ENCODE measurements at places on chromosomes 13 and 19.

- peak; percentile 63 for DNase-seq
Observed at GRCh38 chr19:610801-611480, 21.3 kb downstream of the HCN2 start.

GRCh38 chr19:6772028-6772865 is at the start of gene VAV1:
VAV1 (plus strand) TSS chr19:6772708; CDS start chr19:6772808, 100 bp downstream.
- DNase-seq: peak; percentile 87

DNA sequence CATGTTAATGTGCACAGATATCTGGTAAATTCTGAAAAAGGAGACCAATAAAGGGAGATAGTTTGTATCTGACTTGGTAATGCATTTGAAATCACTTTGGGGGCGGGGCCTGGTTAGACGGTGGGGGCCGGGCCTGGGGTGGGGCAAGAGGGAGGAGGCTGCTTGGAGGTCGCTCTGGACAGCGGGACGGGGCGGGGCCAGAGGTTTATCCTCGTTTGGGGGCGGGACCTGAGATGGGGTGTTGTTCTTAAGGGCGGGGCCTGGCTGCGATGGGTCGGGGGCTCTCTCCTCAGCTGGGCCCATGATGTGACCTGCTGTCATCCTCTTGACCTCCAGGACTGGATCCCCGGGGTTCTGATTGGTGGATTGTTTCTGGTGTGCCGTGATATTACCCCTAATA is 4.9 kb upstream of the ZNF808 start:
- no peak for DNase-seq

- no peak for DNase-seq
Observed at GRCh38 chr13:33090755-33091414, 74.7 kb downstream of the KL start.

GRCh38 chr13:50467156-50468110 is 376.1 kb downstream of the DLEU7 start:
- no peak for DNase-seq

DNA sequence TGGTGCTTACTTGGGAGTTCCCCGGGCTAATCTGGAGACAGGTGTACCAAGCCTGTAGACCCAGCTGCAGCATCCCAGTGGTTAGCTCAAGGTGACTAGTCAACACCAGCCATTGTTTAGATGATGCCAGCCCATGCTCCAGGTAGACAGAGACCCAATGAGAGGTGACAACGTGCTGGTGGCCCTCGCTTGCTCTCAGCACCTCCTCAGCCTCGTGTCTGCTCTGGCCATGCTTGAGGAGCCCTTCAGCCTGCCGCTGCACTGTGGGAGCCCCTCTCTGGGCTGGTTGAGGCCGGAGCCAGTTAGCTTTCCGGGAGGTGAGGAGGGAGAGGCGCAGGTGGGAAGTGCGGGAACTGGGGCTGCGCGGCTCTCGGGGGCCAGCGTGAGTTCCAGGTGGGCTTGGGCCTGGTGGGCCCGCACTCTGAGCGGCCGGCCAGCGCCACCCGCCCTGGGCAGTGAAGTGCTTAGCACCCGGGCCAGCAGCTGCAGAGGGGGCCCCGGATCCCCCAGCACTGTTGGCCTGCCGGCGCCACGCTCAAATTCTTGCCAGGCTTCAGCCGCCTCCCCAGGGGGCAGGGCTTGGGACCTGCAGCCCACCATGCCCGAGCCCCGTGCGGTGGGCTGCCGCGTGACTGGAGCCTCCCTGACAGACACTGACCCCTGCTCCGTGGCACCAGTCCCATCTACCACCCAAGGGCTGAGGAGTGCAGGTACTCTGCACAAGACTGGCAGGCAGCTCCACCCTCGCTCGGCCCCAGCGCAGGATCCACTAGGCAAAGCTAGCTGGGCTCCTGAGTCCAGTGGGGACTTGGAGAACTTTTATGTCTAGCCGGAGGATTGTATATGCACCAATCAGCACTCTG is 85.9 kb upstream of the VSTM2B start:
- no peak for DNase-seq

DNA sequence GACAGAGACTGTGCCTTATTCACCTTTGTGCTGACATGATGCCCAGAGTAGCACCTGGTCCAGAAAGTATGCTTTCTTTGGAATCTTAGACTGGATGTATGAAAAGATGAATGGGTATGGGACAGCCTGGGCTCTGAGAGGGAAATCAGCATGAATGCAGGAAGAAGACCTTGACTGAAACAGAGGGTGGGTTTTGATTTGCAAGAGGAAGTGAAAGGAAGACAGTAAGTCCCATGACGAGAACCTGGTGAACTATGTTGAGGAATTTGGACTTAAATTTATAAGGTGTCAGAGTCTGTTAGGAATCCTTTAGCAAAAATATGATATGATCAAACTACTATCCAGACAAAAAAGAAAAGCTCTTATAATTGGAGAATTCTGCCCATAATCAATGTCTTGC is 301.9 kb downstream of the SPRY2 start:
- no peak for DNase-seq

DNA sequence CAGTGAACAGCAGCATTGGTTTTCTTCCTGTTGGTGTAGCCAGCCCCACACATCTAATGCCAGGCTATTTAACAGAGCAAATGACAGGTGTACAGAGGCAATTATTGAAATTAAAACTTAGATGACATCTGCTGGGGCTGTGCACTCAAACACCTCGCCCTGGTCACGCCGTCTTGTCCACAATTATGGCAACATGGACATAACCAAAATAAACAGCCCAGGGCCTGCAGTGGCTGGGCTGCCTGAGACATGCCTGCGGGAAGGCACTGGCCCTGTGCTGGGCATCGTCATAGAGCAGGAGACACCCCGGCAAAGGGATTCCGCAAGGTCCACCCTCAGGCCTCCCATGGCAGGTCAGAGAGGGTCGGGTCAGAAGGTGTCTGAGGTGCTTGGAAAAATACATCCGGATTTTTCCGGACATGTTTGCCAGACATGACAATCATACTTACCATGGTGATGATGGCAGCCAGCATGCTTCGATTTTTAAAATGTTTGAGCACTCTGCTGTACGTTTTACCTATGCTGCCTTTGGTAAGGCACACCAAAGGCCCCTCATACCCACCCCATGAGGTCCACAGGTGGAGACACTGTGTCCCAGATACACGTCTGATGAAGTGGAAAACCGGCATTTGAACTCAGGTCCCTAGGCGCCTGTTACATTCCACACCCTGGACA is 47.8 kb downstream of the TSHZ3 start:
- DNase-seq: no peak

DNA sequence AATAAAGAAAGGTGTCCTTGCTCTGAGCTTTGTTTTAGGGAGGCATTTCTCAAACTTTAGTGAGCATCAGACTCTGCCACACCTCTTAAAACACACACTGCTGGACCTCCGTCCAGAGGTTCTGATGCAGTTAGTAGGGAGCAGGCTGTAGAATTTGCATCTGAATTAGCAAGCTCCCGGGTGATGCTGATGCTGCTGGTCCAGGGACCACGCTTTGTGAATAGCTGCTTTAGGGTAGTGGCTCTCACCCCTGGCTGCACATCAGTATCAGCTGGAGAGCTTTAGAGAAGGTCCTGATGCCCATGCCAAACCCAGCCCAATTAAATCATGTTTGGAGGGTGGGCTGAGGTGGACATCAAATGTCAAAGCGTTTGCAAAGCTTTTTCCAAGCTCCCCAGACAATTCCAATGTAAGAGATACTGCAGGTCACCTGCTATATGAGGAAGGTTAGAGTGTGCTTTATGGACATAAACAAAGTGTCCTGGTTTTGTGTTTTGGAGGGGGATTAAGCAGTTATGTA is 3.6 kb downstream of the HTR2A start:
- DNase-seq: no peak

DNA sequence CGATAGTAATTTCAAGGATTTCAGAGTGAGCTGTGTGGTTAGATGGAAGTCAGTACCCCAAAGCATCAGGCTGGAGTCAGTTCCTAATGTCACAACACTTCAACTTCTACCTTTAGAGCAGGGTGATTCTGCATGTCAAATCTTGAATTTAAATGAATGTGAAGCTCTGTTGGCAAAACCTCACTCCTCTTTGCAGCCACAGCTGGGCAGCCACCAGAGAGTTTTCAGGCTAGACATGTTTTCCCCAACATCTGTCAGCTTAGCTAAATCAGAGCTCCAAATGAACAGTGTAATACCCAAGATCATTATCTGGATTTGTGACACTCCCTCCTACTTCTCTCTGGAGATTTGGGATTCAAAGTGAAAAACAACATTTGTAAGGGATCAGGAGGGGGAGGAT is 33.7 kb upstream of the OLFM4 start:
- DNase-seq: no peak

- no peak for DNase-seq
Observed at GRCh38 chr13:69935043-69935442, 172.6 kb upstream of the ATXN8OS start.

- DNase-seq: peak; percentile 27
Observed at GRCh38 chr19:11446652-11447301, 11.3 kb downstream of the PRKCSH start.

DNA sequence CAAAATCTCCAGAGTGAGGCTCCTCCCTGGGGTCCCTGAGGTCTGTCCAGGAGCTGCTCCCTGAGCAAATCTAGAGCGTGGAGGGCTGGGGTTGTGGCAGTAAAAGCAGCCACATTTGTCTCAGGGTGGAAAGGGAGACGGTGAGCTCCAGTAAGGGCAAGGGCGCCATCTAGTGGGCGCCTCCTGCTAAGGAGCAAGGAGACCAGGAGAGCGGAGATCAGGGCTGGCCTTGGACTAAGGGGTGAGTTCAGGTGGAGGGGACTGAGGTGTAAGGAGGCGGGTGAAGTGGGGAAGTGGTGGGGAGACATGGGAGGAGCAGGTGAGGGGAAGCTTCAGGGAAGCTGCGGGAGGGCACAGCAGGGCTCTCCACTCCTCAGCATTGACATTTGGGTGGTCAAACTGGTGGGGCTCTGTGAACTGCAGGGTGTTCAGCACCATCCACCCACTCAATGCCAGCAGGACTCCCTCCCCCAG is 5.3 kb upstream of the CEACAM21 start:
- DNase-seq: peak; percentile 85

- DNase-seq: no peak
Observed at GRCh38 chr13:21753117-21753729, 82.3 kb downstream of the FGF9 start.

DNA sequence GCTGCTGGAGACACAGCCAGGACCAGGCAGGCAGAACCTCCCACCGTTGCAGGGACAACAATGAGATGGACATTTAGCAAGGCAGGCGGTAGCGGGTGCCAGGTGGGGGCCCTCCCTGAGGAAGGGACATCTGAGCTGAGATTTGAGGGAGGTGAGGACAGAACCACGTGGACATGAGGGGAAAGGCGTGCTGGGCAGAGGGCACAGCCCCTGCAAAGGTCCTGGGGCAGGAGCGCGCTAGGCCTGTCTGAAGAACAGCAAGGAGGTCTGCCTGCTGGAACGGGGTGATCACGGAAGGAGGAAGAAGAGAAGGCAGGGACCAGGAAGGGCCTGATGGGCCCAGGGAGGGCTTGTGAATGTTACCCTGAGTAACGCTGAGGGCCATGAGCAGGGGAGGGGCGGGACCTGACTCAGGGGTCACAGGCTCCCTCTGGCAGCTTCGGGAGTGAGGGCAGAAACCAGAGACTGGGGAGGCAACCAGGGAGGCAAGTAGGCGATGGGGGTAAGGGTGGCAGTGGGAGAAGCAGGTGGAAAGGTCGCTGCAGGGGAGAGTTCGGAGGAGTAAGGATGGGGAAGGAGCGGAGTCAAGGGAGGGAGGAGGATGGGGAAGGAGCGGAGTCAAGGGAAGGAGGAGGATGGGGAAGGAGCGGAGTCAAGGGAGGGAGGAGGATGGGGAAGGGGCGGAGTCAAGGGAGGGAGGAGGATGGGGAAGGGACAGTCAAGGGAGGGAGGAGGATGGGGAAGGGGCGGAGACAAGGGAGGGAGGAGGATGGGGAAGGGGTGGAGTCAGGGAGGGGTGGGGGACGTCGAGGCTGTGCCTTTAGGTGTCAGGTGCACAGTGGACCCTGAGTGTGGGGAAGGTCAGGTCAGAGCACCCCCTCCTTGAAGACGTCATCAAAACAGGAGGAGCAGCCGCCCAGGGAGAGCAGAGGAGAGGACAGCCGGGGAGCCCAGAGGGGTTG is 15.7 kb upstream of the B3GNT3 start:
- no peak for DNase-seq

- no peak for DNase-seq
Observed at GRCh38 chr13:75968103-75968838, 332.1 kb downstream of the LMO7 start.

GRCh38 chr19:1037621-1038064 is 2.3 kb upstream of the ABCA7 start:
- DNase-seq: no peak

DNA sequence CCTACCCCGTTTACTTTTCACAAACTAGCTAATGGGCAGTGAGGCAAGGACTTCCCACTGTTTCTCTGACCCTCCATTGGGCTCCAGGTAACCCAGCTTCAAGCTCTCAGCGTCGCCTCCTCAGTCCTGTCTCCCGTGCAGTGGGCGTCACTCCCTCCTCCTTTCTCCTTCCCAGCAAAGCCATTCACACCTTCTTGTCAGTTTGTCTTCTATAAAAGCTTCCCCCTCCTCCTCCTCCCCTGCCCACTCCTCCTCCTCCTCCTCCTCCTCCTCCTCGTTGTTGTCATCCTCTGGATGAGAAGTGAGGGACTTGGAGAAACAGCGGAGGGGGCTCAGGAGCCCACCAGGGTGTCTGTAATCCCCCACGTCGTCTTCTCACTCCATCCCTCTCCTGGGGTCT is 1.7 kb upstream of the GALP start:
- no peak for DNase-seq

DNA sequence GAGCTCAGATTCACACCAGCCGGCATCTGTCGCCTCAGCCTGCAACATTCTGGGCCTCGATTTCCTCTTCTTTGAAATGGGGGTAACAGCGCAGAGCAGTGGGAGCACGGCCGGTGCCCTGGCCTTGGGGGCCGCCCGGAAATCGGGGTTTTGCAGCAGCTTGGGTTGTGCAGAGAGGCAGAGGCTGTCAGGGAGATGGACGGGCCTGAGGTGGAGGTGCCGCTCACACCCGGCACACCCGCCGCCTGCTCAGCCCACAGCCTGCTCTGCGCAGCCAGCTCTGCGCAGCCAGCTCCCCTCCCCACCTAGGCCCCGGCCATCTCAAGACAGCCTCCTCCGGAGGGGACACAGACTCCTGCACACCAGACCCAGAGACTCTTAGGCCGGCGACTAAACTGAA is 10.6 kb downstream of the KLF2 start:
- DNase-seq: no peak

- DNase-seq: no peak
Observed at GRCh38 chr19:51820011-51820410, 25.1 kb downstream of the FPR3 start.

DNA sequence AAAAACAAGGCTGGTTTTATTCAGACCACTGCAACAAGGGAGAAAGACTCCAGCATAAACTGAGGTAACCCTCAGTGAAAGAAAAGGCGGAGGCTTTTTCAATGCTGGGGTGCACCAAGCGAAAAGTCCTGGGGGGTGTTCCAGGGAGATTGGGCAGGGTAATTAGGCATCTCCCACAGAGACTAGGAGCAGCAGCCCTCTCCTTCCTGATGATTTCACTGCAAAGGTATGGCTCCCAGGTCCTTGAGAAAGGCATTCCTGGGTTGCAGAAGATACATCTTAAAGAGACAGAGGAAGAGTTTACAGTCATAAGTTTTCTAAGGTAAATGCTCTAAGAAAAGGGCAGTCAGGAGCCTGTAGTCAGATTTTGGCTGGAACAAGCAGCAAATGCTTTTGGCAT is 412.0 kb downstream of the FOXO1 start:
- DNase-seq: no peak

Measured in naive thymus-derived CD4-positive, alpha-beta T cell (primary cell).